Tongue (tissue), 3 donors: ENCODE measurements at places on chromosomes 11 and 22.

DNA sequence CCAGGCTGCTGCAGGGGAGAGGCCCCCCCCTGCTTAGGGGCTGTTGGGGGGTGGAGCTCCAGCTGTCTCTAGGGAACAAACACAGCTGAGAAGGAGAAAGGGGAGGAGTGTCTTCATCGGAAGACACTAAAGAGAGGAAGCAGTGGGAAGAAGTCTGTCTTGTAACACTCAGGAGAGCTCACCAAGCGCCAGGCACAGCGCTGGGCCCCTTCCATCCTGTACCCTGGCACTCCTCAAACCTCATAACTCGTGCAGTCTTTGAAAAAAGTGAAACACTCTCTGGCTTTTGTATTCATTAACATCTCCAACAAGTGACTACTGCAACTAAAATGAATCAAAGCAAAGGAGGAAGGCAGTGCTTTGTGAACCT lies 67.4 kb upstream of the PRDM11 start:
- DNase-seq = peak; percentile 41

DNA sequence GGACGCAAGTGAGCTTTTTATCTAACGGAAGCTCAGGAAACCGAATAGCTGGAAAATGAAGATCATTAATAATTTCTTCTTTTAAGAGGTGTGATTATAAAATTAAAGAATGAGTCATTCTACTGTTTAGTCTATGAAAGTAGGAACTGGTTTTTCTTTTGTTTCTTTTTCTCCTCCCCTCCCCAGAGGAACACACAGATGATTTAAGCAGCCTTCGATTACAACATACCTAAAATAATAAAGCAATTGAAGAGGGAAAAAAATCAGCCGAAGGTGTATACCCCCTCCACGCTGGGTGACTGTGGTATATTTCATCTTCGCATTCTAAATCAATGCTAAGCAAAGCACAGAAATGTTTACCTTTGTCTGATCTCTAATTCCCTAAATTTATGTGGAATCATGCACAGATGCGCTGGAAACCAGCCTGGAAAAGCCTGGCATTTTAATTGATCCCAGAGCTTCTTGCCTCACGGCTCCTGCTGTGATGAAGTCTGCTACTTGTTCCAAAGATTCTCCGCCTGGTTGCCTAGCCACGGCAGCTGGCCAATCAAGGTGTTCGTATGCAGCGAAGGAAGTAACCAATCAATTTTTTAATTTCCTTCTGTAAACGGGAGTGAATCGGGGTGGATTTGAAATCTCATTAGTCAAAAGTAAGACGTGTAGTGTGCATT lies 133.9 kb downstream of the FANCF start:
- DNase-seq = peak; percentile 81

GRCh38 chr11:128949791-128950454 lies 7.3 kb upstream of the TP53AIP1 start:
- DNase-seq = no peak

DNA sequence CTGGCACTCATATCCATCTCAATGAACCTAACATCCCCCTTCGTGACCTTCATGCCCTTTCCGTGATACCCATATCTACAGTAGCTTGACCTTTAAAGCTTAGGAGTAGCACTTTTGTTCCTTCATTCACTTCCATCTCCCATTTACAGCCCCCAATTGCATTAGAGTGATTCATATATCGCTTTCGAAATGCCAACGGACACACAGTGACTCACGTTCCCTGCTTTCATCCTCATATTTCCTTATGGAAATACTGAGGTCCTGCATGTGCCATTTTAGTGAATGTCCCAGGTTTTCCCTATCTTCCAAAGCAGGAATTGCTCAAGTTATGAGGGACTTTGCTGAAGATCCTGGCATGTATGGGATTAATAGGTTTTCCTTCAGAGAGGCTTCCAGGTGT lies 44.3 kb upstream of the CEP126 start:
- DNase-seq = no peak

- DNase-seq = peak; percentile 14
Measured at GRCh38 chr22:41052661-41053490, 39.5 kb upstream of the EP300 start.
